Forelimb muscle (tissue), 1 donor: ENCODE measurements at places on chromosomes 7 and 10. TPM values are rescaled to one million over a fixed set of nuclear protein-coding genes. Genes with fewer than 3 reads are reported as not detected.

- no peak for DNase-seq
Observed at GRCh38 chr7:12540850-12541249, 29.7 kb upstream of the SCIN start.

DNA sequence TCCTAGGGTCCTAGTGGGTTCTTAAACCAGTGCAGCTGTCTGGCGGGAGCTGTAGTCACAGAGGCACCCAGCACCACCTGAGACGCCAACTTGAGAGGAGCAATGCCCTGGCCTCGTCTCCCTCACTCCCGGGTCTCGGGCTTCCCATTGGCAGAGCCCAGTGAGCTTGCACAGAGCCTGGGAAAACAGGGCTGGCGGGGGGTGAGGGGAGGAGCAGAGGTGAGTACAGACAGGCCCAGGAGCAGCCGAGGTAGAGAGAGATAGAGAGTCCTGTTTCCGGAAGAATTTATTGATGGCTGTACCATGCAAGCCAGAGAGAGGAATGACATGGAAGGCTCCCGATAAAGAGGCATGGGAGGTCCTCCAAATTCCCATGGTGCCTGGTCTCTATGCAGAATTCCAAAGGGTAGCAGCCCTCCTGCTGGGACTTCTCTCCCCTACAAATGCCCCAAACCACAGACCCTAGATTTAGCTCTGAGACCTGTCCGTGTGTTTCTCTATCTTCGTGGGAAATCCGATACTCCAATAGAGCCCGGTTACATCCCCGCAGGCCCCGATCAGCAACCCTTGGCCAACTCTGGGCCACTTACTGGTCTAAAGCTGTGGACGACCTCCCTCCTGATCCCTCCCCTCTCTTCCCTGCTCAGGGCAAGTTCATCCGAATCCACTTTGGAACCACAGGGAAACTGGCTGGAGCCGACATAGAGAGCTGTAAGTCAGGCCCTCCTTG is 20.3 kb upstream of the MYH16 start:
- DNase-seq: no peak

DNA sequence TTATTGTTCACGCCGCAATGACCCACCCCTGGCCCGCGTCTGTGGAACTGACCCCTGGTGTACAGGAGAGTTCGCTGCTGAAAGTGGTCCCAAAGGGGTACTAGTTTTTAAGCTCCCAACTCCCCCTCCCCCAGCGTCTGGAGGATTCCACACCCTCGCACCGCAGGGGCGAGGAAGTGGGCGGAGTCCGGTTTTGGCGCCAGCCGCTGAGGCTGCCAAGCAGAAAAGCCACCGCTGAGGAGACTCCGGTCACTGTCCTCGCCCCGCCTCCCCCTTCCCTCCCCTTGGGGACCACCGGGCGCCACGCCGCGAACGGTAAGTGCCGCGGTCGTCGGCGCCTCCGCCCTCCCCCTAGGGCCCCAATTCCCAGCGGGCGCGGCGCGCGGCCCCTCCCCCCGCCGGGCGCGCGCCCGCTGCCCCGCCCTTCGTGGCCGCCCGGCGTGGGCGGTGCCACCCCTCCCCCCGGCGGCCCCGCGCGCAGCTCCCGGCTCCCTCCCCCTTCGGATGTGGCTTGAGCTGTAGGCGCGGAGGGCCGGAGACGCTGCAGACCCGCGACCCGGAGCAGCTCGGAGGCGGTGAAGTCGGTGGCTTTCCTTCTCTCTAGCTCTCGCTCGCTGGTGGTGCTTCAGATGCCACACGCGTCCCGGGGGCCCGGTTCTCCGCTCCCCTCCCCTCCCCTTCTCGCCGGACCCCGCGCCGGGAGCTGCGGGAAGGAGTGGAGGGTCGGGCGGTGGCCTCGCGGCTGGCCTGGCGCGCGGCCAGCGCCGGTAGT is at the start of gene CBX3:
Gene CBX3, plus strand, starts transcription at position 499 of the 772 bp plus-strand sequence. CDS start 1,254 bp downstream, outside the sequence.
- DNase-seq: no peak

- no peak for DNase-seq
Observed at GRCh38 chr10:100154666-100155065, 31.2 kb downstream of the ERLIN1 start.

DNA sequence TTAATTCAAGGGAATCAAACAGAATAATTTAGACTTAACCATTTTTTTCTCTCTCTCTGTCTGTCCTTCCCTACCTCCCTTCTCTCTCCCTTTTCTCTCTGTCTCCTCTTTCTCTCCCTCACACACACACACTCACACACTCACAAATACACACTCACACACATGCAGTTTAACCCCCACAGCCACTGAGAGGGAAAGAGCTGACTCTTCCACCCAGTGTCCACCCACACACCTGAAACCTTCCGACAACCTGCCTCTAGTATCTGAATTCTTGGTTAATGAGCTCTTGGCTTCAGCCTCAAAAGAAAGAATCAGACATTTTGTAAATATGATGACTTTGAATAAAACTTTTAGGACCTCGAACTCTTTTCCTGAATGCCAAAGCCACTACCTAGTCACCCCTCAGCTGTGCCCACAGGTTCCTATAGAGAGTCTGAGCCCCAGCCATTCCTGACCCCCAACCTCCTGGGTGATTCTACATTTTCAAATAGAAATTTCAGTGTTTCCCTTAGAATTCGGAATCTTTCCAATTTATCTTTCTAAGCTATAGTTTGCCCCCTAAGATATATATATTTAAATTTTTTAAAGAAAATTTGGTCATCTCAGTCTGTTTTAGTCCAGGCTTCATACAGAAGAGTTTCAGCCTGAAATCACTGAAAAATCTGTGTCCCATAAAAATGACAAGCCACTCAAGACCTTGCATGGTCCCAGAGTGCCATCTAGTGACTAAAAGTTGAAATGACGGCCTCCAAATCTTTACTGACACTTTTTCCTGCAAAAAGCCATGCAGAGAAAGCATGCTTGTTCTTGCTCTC is 202.8 kb downstream of the IPMK start:
- no peak for DNase-seq

- no peak for DNase-seq
Observed at GRCh38 chr7:148615085-148615730, 24.6 kb downstream of the C7orf33 start.

DNA sequence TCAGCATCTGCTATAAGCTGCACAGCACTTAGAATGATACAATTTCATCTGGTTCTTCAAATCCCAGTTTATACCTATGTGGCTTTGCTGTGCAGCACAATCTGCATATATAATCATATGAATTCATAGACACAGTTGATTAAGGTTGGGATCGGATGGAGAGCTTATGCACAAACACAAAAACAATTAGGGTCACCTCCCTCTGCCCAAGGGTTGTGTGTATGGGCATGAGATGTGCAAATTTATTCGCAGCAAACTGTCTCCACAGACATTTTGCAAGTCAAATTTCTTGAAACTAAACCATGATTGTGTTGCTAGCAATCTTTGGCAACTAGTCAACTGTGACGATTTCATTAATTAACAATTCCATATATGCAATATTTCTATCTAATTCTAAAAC is 955.7 kb downstream of the SORCS3 start:
- DNase-seq: no peak

DNA sequence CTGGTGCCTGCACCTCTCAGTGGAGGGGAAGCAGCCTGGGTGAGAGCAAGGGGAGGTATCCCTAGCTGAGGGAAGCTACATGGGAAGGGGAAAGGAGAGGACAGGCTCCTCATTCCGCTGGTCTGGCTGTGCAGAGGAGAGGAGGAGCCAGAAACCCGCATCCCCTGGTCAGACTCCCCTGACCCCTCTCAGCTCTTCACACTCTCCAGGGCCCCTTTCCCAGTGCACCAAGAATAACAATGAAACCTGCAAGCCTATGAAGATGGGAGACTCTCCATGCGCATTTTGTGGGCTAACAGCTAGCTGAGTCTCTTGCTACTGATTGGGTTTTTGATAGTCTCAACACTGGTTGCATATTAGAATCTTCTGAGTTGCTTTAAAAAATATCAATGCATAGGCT is 319.9 kb upstream of the COBL start:
- no peak for DNase-seq

- no peak for DNase-seq
Observed at GRCh38 chr7:22629056-22629455, 97.9 kb upstream of the IL6 start.

DNA sequence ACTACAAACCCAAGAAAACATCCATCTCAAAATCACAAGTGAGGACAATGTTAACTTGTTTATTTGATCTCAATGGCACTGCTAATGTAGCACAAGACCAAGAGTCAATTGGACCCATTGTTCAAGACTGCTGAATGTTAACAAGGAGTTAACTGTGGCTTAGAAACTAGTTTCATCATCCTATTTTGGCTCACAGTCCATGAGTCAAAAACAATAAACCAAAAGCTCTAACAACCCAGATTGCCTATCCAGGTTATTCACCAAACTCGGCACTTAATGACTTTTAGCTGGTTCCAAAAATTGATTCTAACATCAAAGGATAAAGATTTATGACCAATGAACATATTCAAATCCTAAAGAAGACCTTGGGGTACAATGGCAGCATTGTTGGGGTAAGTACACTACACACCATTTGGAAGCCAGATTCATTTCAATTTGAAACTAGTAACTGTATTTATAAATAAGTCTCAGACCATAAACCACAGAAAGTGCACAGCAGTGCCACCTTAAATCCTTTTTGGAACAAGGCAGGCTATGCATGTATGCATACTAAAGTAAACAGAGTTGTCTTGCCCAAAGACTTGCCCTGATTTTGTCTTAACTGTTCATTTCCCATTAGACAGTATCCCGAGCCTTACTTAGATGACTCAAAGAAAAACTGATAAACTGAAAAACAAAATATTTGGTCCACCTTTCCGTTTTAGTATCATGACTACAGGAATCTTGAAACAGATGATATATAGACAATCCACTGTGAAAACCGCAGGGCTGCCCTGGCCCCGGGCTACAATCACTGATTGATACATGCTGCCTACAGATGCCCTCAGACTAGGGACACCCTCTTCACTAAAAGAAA is 84.5 kb downstream of the SRPK2 start:
- DNase-seq: no peak

- DNase-seq: no peak
Observed at GRCh38 chr7:30080818-30081217, 52.6 kb downstream of the PLEKHA8 start.

- no peak for DNase-seq
Observed at GRCh38 chr10:103666087-103666761, 172.7 kb downstream of the NEURL1 start.

- DNase-seq: no peak
Observed at GRCh38 chr10:341081-341740, 206.0 kb downstream of the ZMYND11 start.

- peak; percentile 5 for DNase-seq
Observed at GRCh38 chr10:93115661-93116383, 42.1 kb downstream of the CYP26A1 start.

GRCh38 chr10:421170-421569 is 268.3 kb downstream of the DIP2C start:
- DNase-seq: no peak

DNA sequence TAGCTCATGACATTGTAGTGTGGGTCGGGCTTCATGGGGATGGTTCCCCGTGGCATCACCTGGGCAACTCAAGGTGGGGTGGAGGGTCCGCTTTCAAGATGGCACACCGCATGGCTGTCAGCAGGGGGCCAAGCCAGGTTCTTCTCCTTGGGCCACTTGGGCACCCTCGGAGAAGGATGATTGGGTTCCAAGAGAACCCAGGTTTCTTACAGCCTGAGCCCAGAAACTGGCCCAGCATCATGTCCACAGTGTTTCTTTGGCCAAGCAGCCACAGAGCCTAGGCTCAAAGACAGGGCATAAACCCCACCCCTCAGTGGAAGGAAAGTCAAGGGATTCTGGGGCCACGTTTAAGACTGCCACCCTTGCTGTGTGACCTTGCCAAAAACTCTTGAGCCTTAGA is 110.6 kb downstream of the PTPN20 start:
- no peak for DNase-seq

DNA sequence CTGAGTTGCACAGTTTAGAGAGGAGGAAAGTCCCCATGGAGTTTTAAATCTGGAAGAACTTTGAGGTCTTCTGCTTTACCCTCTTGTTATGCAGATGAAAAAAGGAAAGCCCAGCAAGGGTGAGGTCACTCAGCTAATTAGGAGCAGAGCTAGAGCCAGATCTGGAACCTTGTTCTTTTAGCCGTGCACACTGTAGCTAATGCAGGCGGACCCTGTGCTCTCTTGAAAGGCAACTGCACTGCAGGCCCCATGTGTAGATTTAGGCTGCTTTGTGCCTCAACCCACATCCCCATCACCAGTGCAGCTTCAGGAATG is 63.4 kb downstream of the SYPL1 start:
- no peak for DNase-seq

- DNase-seq: no peak
Observed at GRCh38 chr10:101466016-101466912, 112.3 kb downstream of the BTRC start.

DNA sequence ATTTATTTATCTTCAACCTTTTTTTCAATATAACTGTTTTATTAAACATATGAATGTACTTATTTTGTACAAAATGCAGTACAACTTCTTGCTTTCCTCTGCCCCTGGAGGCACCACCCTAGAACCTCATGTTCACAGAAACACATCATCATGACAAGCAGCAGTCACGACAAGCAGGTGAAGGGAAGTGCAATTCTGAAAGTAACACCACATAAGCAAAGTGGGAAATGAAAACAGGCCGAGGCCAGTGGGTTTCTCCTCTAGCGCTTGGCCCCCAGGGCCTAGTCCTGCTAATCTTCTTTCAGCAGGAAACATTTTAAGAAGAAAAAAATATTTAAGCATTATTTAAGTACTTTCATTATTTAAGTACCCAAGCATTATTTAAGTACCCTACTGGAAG is 598.1 kb downstream of the SH2D4B start:
- no peak for DNase-seq

DNA sequence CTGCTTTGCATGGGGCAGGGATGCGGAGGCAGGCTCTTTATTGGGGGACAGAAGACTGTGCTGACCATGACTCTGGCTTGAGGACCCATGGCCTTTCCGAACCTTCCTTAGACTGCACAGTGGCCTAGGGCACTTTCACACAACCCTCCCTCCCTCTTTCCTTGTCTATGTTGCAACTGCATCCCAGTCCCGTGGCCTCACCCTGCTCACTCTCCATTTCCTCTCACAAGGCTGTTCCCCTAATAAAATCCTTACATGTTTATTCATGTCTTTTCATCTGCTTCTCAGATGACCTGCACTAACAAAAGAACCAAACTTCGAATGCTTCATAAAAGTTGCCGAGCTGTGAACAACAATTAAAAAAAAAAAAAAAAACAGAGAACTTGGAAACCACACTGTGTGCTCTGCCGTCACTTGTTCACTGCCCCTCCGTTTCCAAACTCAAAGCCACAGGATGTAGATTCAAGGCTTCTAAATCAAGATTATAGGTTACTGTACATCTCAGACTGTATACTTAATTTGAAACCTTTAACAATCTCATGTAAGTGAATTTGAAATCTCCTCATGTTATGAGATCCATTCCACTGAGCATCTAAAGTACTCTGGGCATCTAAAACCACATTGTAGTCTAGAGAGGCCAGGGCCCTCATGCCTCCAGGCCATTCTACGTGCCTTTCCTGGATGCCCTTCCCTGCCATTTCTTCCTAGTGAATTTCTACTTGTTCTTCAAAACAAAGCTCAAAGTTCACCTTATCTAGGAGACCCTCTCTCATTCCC is 265.9 kb downstream of the SNX13 start:
- DNase-seq: no peak

- no peak for DNase-seq
Observed at GRCh38 chr7:137018468-137018867, 150.0 kb downstream of the CHRM2 start.

- no peak for DNase-seq
Observed at GRCh38 chr7:104936546-104936945, 77.5 kb upstream of the KMT2E start.

Gene SH3PXD2A
- polyA plus RNA-seq: 72.7 TPM

Gene CPVL
- 33.8 TPM for polyA plus RNA-seq

Gene HMX2
- not detected for polyA plus RNA-seq

Gene BMPER
- 3.6 TPM for polyA plus RNA-seq

Gene ACHE
- polyA plus RNA-seq: 67.1 TPM
